ENCODE measurements at places on chromosomes 4 and X. TPM values are rescaled to one million over a fixed set of nuclear protein-coding genes. Genes with fewer than 3 reads are reported as not detected.
A peak's percentile ranks its signal among the peaks of the same experiment; 100 is the strongest.

Gene ARSD
- 1.5 TPM for total RNA-seq

Gene RTL3
- total RNA-seq = not detected

DNA sequence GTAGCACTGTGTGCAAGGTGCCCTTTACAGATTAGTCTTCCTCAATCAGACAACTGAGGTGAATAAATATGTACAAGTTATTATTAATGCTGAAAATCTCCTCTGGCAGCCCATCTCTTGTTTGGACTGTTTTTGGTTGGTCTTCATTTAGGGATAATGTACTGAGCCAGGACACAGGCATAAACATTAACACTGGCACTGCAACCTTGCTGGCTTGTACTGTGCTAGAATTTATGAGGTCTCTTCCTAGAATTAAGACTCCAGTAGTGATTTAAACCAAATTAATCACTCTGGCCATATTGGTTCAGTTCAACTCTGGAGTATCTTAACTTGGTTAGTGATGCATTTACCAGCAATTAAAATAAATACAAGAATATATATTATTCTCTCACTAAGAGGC is 244.7 kb upstream of the GK2 start:
- H3K27me3 ChIP-seq = peaks cover 3% of the 10 kb centered on the region
- H3K27ac ChIP-seq = no peak overlapping the region
- peaks cover 2% of the 10 kb centered on the region for H3K36me3 ChIP-seq
- no peak for DNase-seq
- H3K4me3 ChIP-seq = no peak overlapping the region

- no peaks in the 10 kb centered on the region for H3K36me3 ChIP-seq
- peak overlapping the region; percentile 38 for H3K4me3 ChIP-seq
- no peak for DNase-seq
- H3K27me3 ChIP-seq = peaks cover 36% of the 10 kb centered on the region
Observed at GRCh38 chr4:1008840-1009541, 2.4 kb upstream of the FGFRL1 start.

- H3K27ac ChIP-seq = no peak overlapping the region
- H3K27me3 ChIP-seq = peaks cover 6% of the 10 kb centered on the region
- H3K4me1 ChIP-seq = peaks cover 10% of the 10 kb centered on the region
- H3K36me3 ChIP-seq = no peaks in the 10 kb centered on the region
Observed at GRCh38 chr4:76737180-76737579, 160.8 kb downstream of the SOWAHB start.
